ENCODE measurements at places on chromosomes 5 and 9.

DNA sequence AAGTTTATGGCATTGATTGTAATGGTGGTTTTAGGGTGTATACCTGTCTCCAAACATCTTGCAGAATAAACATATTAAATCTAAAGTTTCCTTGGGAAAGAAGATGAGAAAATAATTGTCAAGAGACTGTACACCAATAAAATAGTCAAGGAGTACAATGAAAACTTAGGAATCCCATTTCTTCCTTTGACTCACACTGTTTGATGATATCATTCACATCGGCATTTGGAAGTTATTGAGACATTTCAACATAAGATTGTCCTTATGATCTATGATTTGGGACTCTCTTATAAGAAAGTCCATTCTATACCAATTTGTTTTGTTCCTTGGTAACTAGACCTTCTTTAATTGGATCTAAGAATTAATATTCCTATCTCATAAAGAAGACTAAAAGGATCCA lies 482.7 kb downstream of the RAB3C start:
- DNase-seq = no peak

DNA sequence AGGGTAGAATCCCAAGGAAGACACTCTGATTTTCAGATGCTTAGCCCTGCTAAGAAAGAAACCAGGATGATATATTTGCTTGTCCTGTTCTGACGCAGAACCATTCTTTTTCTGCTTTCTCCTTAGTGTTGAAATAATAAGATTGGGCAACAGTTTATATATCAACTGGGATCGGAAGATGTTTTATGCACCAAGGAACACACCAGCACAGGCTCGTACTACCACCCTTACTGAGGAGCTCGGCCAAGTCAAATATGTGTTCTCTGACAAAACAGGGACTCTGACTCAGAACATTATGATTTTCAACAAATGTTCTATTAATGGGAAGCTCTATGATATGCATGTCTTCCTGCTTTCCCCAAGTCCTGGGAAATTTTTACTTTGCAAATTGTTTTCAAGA lies 19.0 kb upstream of the RUSC2 start:
- no peak for DNase-seq

DNA sequence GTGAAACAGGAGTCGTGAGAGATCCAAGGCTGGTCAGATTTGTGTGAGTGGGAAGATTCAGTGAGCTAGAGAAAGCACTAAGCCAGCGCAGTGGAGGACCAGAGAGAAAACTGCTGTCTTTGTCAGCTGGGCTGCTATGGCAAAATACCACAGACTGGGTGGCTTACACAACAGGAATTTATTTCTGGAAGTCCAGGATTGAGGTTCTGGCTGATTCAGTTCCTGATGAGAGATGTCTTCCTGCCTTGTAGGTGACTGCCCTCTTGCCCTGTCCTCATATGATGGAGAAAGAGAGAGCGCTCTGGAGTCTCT lies 24.2 kb upstream of the ANKRD33B start:
- DNase-seq = no peak

GRCh38 chr5:159725475-159725874 lies 190.8 kb upstream of the ADRA1B start:
- DNase-seq = no peak

- no peak for DNase-seq
These were observed 171.7 kb downstream of the ATPSCKMT start for GRCh38 chr5:10077791-10078545.

DNA sequence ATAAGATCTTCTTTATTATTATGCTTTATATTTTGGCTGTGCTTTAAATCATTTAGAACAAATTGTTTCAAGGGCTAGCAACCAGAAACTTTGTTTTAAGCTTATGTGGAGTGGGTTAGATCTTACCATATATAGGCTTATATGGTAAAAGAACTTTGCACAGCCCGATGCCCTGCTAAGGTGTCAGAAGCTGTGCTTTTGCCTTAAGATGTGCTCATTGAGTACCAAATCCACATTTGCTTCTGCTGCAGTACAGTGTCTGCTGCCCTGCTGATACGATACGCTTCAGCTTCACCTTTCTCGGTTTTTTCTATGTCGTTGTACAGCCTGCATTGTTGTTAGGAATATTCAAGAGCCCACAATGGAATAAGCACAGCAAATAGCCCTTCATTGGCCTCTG lies 34.8 kb downstream of the CD180 start:
- no peak for DNase-seq

DNA sequence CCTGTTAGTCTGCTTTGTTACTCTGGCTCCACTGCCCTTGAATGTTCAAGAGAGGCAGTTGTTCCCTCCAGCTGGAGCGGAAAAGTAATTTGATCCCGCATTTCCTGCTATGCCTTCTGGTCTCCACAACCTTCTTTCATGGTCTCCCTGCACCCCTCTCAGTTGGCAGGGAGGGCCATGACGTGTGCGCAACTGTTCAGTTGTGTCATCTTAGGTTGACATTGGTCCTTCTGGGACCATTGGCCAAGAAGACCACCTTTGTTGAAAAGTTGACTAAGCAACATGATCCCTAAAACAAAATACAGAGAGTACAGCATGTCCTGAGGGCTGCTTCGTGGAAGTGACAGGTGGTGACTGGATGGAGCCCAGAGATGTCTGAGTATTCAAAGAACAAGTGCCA lies 192.5 kb upstream of the TUT7 start:
- DNase-seq = no peak
